ENCODE measurements at places on chromosomes 5 and 9.

- DNase-seq = no peak
These were observed 4.7 kb downstream of the IRGM start for GRCh38 chr5:150851039-150851438.

- no peak for DNase-seq
These were observed 6.0 kb downstream of the PTAR1 start for GRCh38 chr9:69753830-69754229.

DNA sequence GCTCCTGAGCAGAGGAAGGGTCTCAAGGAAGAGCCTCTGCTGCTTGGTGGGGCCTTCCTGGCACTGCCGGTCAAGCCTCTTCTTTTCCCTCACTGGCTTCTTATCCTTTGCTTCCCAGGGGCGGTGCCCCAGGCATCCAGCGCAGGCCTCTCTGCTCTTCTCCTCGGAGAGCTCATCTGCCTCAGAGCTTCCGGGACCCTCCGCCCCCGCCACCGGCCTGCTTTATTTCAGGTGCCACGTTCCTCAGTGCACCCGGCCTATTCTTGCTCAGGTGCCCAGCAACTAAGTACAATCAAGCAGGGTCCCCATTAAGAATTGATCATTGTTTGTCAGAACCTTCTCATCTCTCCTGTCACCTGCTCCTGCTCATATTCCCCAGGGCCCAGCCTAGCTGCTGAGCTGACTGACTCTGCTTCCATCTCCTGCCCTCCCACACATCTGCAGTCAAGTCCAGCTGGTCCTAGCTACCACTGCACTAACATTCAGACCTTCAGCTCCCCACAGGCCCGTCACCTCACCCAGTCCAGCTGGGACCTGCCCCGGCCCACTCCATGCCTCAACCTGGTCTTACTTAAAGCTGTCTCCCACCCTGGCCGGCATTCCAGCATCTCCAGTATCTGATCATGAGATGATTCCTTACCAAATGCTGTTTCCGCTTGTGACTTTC, 114.3 kb upstream of the BOD1 start:
- DNase-seq = no peak

DNA sequence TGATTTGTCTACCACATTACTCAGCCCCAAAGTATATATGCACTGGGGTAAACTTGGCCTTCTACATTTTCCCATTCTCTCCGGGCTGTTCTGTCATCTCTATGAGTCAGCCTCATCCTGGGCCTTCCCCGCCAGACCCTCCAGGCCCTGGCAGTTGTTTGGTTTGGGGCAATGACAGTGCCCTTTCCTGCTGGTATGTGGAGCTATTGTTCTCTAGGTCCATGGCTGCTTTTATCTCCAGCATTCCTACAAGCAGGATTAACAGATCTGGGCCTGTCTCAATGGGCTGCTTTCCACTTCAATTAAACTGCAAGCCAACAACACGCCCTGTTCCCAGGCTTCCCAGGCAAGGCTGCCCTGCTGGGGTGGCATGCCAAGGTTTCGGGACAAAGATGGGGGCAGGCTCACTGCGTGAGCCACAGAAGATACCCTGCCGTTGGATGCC, 136.4 kb downstream of the SLIT3 start:
- DNase-seq = no peak

DNA sequence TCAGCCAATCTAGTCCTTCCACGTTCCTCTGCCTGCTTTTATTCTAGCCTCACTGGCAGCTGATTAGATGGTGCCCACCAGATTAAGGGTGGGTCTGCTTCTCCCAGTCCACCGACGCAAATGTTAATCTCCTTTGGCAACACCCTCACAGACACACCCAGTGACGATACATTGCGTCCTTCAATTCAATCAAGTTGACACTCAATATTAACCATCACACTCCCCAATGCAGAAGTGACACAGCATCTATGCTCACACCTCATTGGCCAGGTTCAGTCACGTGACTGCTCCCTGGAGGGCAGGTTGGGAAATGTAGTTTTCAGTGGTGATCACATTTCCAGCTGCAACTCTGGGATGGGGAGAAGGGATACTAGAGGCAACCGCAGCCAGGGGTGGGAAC, 13.0 kb downstream of the SUSD3 start:
- peak; percentile 35 for DNase-seq

DNA sequence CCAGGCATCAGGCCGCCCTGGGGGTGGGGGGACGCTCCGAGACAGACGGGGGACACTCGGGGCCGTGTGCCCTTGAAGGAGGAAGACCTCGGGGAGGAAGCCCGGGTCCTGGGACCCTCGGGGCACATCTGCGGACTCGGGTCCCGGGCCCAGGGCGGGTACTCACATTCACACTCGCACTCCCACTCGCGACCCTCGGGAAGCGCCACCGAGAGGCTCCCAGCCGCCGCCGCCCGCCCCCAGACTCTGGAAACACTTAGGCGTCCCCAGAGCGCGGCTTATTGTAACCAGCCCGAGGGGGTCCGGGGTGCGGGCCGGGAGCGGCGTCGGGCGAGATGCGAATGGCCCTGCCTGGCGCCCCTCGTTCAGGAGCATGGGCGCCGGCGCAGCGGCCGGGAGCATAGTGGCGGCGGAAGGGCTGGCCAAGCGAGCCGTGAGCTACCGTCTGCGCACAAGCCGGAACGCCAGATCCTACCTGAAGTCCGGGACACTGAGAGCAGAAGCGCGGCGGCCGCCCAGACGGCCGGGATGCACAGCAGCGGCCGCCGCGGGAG, 559 bp downstream of the ROR2 start:
- no peak for DNase-seq

- DNase-seq = no peak
These were observed 643.6 kb upstream of the RORB start for GRCh38 chr9:73853549-73853948.

GRCh38 chr5:135393691-135394090, 5.3 kb downstream of the MACROH2A1 start:
- no peak for DNase-seq

All from DND-41 (cell line).